ENCODE measurements at places on chromosomes 13 and 19.
A peak's percentile ranks its signal among the peaks of the same experiment; 100 is the strongest.

- DNase-seq: peak; percentile 99
These were observed at the start of gene ANO8 for GRCh38 chr19:17334414-17335409. Gene ANO8, minus strand, starts transcription at chr19:17334855. Its CDS starts 185 bp downstream, at chr19:17334670.

- DNase-seq: no peak
These were observed 1.4 kb upstream of the SAMD1 start for GRCh38 chr19:14091813-14092462.

DNA sequence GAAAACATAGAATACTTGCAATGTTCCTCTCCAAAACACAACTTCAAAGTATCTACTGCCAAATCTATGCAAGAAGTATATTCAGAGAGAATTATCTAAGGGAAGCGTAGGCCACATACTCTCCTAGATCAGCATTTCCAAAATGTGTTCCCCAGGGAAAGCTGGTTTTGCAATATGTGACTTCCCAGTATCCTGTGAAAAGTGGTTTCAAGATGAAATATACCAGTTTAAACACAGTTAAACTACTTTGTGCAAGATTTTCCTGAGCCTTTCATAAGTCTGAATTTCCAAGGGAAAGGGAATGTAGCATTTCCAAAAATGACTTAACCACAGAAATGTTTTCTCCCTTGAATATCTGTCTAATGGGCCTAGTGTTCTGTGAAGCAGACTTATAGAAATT is 7.6 kb downstream of the STARD13 start:
- DNase-seq: peak; percentile 85

DNA sequence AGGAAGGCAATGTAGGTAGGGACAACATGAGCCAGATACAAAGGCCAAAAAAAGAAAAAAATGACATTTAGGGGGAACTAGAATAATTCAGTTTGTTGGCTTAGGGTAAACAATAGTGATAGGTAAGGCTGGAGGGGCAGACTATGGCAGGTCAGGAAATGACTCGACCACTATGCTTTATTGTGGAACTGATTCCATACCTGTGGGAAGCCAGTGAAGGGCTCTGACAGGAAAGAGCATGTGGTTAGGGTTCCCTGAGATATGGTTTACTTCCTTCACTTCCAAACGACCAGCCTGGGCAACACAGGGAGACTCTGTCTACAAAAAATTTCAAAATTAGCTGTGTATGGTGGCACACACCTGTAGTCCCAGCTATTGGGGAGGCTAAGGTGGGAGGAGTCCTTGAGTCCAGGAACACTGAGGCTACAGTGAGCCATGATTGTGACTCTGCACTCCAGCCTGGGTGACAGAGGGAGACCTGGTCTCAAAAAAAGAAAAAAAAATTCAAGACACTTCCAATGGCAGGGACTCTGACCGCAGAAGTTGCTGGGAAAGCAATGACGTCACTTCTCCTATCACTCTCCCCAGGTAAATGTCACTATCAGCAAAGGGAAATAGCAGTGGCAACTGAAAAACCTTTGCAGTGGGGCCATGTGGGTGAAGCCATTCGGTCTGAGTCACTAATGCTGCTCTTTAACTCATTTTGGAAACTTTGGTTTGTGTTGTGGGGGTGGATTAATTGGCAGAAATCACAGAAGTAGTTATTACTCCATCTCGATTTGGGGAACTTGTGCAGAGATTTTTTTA is 192.8 kb upstream of the TSC22D1 start:
- DNase-seq: no peak

GRCh38 chr19:29526730-29527499 is 1.1 kb downstream of the VSTM2B start:
- DNase-seq: no peak

- no peak for DNase-seq
These were observed 2.7 kb upstream of the RPS15 start for GRCh38 chr19:1435378-1435989.

Data from fibroblast of skin of scalp (primary cell).